ENCODE measurements at places on chromosomes 6 and 20.

GRCh38 chr20:35151736-35152135 is 4.6 kb upstream of the EDEM2 start:
- DNase-seq: no peak

DNA sequence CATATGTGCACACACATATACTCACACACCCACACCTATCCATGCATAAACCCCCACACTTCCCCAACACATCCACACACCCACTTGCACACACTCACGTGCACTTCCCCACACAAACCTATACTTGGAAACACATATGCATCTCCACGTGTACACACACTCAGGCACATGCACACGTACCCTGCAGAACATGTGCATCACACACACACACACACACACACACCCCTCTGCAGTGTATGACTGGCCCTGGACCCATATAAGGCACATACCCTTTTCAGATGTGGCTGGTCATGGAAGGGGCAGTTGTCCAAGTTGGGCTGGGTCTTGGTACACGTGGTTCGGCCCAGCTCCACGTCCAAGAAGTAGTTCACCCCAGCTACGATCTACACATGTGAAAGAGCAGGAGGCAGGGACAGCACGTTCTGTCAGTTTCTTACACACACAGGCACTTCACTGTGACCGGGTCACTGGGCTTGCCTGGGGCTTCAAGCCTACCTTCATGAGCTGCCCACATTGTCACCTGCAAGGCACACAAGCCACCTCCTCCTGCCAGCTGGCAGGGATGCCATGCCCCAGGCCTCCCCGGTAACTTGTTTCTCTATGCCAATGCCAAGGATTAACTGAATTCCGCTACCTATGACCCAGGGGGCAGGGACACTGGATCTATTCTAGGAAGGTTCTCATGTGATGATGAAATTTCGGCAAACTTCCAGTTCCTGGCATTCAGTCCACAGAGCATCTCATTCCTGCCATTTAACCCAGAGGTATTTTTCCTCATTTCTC is 2.6 kb downstream of the CST3 start:
- DNase-seq: no peak

GRCh38 chr20:12966468-12967085 is 42.2 kb upstream of the SPTLC3 start:
- no peak for DNase-seq

DNA sequence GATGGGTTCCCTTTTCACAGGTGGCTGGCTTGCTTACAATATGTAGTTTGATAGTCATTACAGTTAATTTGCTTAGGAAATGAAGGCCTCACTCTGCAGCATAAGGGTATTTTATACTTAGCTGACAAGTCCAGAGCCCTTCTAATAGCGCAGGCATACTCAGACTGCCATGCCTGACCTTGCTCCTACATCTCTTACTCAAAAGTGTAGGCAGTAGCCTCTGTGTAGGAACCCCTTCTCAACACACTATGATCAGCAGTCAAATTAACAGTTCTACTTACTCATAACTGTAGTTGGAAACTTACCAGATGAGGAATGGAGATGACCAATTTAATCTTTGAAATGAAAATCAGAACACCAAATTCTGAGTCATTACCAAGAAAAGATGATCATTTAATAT is 373.5 kb downstream of the TBC1D32 start:
- DNase-seq: no peak

DNA sequence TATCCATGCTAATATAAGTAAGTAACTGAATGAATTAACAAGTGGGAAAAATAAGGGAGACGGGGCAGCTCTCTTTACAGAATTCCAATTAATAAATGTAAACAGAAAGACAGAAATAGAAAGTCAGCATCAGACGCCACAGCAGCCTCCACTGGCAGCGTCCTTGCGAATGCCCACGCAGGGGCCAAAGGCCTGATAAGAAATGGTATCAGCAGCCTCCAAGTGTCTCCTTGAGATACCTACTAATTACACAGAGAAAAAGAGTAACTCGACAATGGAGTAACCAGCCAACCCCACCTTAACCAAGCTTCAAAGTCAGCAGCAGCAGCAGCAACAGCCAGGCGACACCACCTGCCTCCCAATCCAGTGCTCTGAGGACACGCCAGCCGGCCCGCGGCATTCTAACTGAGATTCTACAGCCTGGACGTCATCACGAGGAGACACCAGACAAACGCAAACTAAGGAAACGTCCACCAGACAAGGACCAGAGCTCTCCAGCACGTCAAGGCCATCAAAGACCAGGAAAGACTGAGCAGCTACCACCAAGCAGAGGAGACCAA is 78.8 kb downstream of the TAF4 start:
- DNase-seq: no peak

DNA sequence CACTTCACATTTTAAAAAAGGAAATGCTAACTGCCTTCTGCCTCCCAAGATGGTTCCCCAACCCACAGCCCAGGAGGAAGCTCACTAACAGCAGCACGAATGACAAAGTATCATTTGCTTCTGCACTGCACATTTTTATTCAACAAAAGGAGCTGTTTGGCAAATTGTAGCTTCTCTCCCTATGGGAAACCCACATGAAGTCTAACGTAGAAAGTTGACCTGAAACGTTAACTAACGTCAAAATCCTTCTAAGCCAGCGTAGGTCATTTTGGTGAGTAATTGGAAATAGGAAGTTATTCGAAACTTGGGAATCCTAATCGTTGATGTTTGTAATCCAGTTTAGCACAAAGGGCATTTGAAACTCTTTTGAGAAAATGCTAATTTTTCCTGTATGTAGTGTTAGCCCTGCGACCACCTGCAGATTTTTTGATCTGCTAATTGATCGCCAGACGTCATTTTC is 2.9 kb downstream of the SALL4 start:
- DNase-seq: peak; percentile 8

Measured in inflammatory macrophage treated with lipopolysaccharide for 4 hours (primary cell).